IMR-90 (cell line): ENCODE measurements at places on chromosomes 5 and 9. TPM values are rescaled to one million over a fixed set of nuclear protein-coding genes. Genes with fewer than 3 reads are reported as not detected.

DNA sequence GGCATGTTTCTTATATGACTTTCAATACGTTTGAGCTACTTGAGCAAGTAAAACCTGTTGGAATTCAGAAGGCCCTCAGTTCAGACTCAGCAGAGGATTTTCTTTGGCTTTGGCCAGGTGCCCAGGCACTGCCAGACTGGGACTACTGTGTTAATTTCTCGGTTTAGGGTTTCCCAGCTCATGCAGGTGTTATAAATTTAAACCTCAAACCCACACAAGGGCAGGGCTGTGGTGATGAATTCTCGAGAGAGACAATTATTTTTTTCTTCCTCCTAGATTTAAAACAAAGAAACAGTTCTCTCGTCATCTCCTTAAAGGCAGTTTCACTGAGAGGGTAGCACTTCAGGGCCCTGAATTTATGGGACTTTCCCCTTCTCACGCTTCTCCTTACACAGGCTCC, 406.0 kb upstream of the PIK3R1 start:
- no peak overlapping the region for H3K4me3 ChIP-seq
- DNase-seq, result no peak
- H3K27me3 ChIP-seq, result no peaks in the 10 kb centered on the region
- H3K27ac ChIP-seq, result no peak overlapping the region
- H3K4me1 ChIP-seq, result no peaks in the 10 kb centered on the region

- peaks cover 2% of the 10 kb centered on the region; the same call in 1 of the 2 replicates for H3K4me1 ChIP-seq
- no peak for DNase-seq
- peak overlapping the region; percentile 45; the same call in 1 of the 2 replicates for H3K4me3 ChIP-seq
- H3K27me3 ChIP-seq, result peaks cover 60% of the 10 kb centered on the region
- H3K27ac ChIP-seq, result no peak overlapping the region
These were observed 624 bp upstream of the RETREG1 start for GRCh38 chr5:16617274-16617968.

DNA sequence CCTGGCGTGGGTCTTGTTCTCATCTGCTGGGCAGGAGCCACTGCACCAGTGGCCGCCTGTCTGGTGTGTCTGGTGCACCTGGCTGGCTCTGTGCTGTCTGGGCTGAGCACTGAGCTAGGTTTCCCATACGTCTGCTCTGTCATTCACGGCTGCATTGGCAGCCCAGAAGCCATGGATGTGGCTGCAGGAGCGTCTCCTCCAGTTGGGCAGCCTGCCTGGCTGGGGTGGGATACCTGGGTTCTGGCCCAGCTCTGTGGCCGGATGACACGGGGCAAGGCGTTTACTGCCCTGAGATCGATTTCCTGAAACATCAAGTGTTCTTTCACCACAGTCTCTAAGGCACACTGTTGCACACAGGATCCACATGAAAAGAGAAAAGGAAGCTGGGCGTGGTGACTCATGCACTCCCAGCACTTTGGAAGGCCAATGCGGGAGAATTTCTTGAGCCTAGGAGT, 25.5 kb upstream of the SLC25A51 start:
- DNase-seq, result peak; percentile 66
- H3K27me3 ChIP-seq, result no peaks in the 10 kb centered on the region
- no peak overlapping the region for H3K4me3 ChIP-seq
- peaks cover 33% of the 10 kb centered on the region for H3K36me3 ChIP-seq

- H3K27me3 ChIP-seq, result peaks cover 33% of the 10 kb centered on the region
- no peaks in the 10 kb centered on the region for H3K4me1 ChIP-seq
- peak; percentile 18 for DNase-seq
- H3K4me3 ChIP-seq, result peak overlapping the region; percentile 40; the same call in 1 of the 2 replicates
- no peak overlapping the region for H3K27ac ChIP-seq
These were observed 822 bp downstream of the RASEF start for GRCh38 chr9:83061990-83062650.

DNA sequence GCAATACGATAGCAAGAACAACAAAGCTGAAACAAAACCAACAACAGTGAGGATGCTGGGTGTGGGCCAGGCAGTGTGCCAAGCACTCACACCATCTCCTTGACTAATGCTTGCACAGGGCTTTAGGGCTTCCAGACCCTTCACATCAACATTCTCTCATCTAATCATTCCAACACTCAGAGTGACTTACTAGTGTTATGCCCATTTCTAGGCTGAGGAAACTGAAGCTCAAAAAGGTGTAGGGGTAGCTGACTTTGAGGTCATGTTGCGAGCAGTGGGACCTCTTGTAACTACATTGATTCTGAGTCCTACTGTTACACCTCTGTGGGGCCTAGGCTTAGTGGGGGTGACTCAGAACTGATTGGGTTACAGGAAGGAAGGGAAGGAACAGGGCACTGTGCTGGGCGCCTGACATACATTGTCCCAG, 9.7 kb downstream of the ANGPTL2 start:
- no peak overlapping the region for H3K4me3 ChIP-seq
- no peak overlapping the region for H3K27ac ChIP-seq
- no peak for DNase-seq

- H3K4me1 ChIP-seq, result peaks cover under 1% of the 10 kb centered on the region; the same call in 1 of the 2 replicates
- H3K4me3 ChIP-seq, result no peak overlapping the region
- no peak overlapping the region for H3K27ac ChIP-seq
- peak; percentile 40 for DNase-seq
- no peaks in the 10 kb centered on the region for H3K27me3 ChIP-seq
- H3K36me3 ChIP-seq, result no peaks in the 10 kb centered on the region
These were observed 37.6 kb upstream of the KCNN2 start for GRCh38 chr5:114324282-114324681.

DNA sequence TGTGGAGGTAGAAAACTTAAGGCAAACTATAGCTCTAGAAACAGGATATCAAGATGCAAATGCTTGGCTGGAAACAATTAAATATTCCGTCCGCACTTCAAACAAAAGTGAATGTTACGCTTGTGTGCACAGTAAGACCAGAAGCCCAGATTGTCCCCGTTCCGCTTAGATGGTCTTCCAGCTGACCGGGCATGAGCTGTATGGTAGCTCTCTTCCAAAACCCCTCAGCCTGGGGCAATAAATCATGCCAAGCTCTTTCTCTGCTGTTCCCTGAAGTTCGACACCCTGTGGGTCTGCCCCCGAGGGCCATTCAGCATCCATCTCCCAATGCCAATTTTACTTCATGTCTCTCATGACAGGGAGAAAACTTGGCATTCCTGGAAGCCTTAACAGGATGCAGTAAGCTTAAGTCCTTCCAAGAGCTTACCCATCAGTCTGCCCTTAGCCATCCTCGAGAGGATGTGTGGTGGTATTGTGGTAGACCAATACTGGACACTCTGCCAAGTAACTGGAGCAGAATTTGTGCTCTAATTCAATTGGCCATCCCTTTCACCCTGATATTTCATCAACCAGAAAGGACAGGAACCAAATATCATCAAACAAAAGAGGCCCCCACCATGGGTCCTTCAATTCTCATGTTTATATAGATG, 70.7 kb upstream of the RANBP6 start:
- no peaks in the 10 kb centered on the region for H3K36me3 ChIP-seq
- no peak overlapping the region for H3K4me3 ChIP-seq
- peaks cover 3% of the 10 kb centered on the region for H3K27me3 ChIP-seq
- H3K27ac ChIP-seq, result no peak overlapping the region

NRG2 gene
- 0.18 TPM in 1 of 2 replicates, not detected in the other for total RNA-seq

SLCO6A1 gene
- total RNA-seq, result not detected in 2 replicates

HMGCS1 gene
- 30.6 and 32.8 TPM in 2 replicates for total RNA-seq

IFNA5 gene
- total RNA-seq, result not detected in 2 replicates
